DMS153 (cell line): ENCODE measurements at places on chromosomes 5 and 9.

GRCh38 chr9:87276327-87276841 is 221.3 kb upstream of the DAPK1 start:
- no peak for DNase-seq

DNA sequence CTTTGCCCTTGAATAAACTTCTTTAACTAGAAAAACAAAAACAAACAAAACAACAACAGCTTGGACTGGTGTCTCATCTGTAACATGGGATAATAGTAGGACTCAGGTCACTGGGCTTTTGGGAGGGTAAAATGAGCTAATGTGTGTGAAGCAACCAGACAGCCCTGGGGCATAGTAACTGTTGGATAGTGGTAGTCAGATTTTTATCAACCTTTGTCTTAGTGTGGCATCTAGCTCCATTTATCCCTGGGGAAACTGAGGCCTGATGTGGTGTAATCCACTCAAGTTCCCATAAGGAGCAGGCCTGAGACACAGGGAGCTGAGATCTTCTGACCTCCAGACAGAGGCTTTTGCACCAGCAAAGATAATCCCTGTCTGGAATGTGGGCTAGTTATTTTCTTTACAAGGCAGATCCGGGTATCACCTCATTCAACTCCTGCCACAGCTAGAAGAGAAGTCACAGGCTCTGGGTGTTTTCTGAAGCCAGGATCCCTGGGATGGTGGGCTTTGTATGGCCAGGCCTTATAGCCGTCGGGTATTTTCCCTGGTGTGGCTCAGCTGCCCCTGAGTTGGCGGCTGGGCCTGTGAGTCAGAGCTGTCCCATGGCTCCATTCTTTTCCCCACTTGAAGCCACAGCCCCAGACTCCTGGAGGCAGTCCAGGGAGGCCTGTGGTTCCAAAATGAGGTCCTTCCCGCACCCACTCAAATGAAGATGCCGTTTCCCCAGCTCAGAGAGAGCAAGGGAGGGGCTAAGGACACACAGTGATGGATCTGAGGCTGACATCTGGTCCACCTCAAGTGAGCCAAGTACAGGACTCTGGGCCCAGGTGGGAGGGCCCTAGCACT is 26.1 kb upstream of the CSF1R start:
- no peak for DNase-seq

DNA sequence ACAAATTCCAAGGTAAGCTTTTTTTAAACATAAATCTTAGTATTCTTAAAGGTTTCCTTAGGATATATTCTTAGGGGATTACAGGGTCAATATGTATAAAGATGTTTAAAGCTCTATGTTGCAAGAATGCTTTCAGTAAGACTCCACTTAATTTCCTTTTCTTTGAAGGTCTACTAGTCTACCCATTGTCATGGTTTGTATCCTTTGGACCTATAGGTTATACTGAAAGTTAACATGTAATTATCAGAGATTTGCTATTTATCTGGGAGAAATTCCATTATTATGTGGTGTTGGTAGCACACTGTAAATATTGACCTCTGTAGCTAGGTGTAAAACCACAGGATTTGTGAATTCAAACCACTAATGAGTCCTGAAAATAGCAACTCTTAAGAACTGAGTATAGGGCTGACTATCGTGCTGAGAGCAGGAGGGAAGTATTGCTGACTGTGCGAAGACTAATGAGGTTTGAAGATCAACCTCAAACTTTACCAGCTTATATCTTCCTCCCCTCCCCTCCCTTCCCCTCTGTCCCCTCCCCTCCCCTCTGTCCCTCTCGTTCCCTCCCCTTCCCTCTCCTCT is 85.6 kb downstream of the GADD45G start:
- no peak for DNase-seq

DNA sequence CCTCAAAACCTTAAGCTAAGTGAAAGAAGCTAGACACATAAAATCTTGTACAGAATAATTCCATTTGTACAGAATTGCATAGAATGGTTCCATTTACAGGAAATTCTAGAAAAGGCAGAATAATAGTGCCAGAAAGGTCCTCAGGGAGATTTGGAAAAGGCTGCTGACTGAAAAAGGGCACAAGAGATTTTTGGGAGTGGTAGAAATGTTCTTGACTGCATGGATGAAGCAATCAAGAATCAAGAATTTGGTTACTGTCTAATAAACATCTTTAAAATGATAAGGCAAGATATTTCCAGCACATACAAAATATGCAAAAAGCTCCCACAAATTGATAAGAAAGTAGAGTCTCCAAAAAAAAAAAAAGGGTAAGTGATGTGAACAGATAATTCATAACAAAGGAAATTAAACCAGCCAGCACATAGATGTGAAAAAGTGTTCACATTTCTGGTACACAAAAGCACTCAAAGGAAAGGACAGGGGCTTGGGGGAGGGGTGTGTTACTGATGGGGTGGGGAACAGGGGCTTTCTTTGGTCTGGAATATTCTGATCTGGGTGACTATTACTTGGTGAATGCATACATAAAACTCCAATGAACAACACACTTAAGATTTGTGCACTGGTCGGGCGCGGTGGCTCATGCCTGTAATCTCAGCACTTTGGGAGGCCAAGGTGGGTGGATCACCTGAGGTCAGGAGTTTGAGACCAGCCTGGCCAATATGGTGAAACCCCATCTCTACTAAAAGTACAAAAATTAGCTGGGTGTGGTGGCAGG is 85.2 kb downstream of the SHC3 start:
- DNase-seq, result no peak

DNA sequence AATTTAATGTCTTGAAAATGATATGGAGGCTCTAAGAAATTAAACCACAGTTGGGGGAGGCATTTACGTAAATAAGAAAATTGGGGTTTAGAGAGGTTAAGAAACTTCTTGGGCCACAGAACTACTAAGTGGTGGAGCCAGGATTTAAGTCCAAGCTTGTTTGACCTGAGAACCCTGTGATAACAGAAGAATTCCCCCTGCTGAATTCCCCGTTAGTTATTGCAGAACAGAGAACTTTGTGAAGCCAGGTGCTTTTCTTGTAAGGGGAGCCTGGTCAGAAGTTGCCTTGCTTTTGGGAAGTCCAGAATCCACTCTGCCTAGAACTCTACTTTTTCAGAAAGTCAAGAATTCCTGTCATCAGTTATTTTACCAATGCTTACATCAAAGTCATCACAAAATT is 309.3 kb upstream of the SEMA6A start:
- no peak for DNase-seq

GRCh38 chr9:115118879-115119218 is 892 bp upstream of the TNC start:
- DNase-seq, result peak; percentile 19

DNA sequence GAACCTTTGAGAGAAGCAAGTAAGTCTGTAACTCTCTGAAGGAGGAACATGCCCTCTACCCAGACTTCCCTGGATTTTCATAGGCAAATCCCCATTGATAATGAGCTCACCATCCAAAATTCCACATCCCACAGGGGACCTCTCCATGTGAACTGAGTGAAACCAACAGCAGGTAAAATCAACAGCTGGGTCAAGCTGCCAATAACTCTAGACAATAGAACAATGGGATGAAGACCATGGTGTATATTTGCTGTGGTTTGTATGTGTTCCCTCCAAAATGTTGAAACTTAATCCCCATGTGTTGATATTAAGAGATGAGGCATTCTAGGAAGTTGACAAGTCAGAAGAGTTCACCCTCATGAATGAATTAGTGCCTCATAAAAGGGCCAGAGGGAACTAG is 110.2 kb upstream of the MYO10 start:
- DNase-seq, result no peak

- peak; percentile 41 for DNase-seq
Measured at GRCh38 chr5:107542831-107543231, 127.9 kb downstream of the EFNA5 start.

GRCh38 chr5:26482810-26483375 is 555.5 kb downstream of the CDH9 start:
- peak; percentile 19 for DNase-seq

DNA sequence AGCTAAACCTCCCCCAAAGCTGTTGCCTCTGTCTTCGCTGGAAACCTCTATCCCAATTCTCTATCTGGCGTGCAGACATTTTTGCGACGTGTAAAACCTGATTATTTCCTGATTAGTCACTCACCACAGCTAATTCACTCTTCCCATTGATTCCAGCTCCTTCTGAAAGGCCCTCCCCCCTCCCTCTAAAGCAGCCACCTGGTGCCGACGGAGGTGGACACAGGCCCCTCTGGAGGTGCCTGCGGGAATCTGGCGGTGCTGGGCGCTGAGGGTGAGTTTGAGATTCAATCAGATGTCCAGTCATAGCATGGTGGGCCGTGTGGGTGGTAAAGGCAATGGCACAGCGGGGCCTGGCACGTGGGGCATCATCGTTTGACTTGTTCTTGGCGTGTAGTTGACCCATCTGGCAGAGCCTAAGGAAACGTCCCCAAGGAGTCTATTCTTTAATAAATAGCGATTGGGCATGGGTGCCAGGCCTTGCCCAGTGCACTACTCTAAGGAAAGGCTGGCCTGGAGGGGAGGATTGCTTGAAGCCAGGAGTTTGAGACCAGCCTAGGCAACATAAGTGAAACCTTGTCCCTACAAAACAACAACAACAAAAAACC is 271.1 kb upstream of the MVB12B start:
- DNase-seq, result no peak

DNA sequence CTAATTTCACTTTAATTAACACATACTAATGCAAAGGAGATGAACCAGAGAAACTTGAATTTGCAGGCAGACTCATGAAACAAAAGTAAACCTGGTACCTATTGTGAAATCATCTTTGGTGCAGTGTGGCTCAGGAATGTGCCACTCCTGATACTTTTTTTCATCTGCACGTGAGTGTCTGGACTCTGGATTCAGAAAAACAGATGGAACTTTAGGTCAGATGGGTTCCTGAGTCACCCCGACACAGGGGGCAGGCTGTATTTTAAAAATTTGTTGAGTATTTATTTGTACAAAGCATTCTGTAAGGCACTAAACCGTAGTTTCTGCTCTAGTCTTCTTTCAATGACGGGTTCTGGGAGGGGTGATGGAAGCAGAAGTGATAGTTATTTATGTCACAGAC is 52.2 kb upstream of the TUT7 start:
- DNase-seq, result no peak

DNA sequence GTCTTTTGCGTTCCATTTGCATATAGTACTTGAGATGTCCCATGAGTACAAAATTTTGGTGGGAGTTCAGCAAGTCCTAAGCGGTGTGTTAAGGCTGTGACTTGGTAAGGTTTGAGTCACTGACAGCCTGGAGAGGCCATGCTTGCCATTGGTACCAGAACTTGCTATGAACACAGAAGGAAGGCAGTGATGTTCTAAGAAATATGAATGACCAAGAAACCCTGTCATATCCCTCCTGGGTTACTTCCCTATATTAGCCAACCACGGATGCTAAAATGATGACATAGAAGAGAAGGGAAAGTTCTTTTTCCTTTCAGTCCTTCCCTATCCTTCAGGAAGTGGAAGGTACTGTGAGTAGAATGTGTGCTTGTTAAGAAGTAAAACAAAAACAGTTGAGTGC is 136.7 kb downstream of the GCNT1 start:
- DNase-seq, result no peak

- DNase-seq, result no peak
Measured at GRCh38 chr5:76065258-76065657, 17.9 kb upstream of the SV2C start.

DNA sequence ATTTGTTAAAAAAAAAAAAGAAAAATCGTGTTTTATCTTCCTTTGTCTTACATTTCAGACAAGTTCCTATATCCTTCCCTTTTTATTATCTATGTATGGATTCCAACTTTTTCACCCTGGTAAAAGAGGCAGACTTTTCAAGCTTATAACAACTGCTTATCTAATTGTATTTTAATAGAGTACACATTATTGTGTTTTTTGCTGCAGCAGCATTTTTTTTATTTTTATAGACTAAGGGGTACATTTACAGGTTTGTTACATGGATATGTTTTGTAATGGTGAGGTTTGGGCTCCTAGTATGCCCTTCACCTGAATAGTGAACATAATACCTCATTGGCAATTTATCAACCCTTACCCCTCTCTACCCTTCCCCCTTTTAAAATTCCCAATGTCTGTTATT is 195.0 kb upstream of the RGMB start:
- DNase-seq, result no peak

GRCh38 chr5:144142139-144142823 is 28.2 kb downstream of the YIPF5 start:
- DNase-seq, result peak; percentile 6

DNA sequence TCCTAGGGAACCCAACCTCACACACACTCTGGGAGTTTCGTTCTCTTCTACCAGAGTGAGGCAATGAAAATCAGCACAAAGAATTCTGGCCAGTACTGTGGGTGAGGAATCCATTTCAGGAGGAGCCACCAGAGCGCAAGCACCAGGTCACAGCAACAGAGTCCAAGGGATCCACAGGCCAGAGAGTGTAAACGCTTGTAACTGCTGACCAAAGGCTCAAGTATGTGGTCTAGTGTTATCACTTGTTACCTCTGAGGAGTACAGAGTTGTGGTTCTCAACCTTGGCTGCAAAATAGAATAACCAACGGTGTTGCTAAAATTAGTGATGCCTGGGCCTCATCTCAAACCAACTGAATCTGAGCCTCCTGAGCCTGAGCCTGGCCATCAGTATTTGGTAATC is 152.5 kb upstream of the ZNF366 start:
- DNase-seq, result no peak

GRCh38 chr5:54571462-54571861 is 53.9 kb downstream of the SNX18 start:
- no peak for DNase-seq

GRCh38 chr5:4411664-4412063 is 728.5 kb upstream of the ADAMTS16 start:
- no peak for DNase-seq

DNA sequence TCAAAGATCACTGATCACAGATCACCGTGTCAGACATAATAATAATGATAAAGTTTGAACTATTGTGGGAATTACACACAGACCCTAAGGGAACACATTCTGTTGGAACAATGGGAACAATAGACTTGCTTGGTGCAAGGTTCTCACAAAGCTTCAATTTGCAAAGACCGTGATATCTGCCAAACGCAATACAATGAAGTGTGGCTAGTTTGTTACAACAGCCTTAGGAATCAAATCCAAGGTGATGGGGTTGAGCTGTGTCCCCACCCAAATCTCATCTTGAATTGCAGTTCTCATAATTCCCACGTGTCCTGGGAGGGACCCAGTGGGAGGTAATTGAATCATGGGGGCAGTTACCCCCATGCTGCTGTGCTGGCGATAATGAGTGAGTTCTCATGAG is 20.8 kb downstream of the KYAT1 start:
- DNase-seq, result no peak

GRCh38 chr5:6578676-6579343 is 54.0 kb downstream of the NSUN2 start:
- no peak for DNase-seq

GRCh38 chr5:135678640-135679268 is 100.0 kb upstream of the CXCL14 start:
- DNase-seq, result no peak
